ENCODE measurements at places on chromosomes 7 and 10.
A peak's percentile ranks its signal among the peaks of the same experiment; 100 is the strongest.

GRCh38 chr7:118312966-118313365 lies 88.5 kb downstream of the ANKRD7 start:
- DNase-seq, result no peak

DNA sequence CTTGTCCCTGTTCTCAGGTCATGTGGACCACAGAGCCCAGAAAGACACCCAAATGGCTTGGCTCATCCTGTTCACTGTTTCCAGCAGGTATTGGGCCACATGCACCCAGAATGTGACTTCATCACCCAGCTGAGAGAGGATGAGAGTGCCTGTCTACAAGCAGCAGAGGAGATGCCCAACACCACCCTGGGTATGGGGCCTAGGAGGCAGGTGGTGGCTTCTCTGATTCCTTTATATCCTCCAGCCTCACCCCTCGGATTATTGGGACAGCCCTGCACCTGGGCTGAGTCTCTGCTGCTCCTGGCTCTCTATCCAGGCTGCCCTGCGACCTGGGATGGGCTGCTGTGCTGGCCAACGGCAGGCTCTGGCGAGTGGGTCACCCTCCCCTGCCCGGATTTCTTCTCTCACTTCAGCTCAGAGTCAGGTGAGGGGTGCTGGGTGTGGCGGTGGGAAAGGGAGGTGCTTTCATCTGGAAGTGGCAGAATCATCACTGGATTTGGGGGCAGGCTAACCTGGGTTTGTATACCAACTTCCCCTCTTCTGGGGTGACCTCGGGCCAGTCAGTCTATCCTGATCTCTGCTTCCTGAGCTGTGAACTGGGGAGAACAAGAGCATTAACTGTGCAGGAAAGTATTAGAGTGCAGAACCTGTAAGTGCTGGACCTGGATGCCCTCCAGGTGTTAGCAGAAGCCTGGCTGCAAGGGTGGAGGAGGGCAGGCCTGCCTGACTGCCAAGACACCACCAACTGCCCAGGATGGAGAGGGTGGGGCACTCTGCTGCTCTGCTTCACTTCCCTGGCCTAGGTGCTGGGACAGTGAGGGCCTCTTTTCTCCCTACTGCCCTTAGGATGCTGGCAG lies 5.2 kb downstream of the GHRHR start:
- DNase-seq, result no peak

GRCh38 chr7:113915956-113916355 lies 2.9 kb downstream of the PPP1R3A start:
- DNase-seq, result no peak

DNA sequence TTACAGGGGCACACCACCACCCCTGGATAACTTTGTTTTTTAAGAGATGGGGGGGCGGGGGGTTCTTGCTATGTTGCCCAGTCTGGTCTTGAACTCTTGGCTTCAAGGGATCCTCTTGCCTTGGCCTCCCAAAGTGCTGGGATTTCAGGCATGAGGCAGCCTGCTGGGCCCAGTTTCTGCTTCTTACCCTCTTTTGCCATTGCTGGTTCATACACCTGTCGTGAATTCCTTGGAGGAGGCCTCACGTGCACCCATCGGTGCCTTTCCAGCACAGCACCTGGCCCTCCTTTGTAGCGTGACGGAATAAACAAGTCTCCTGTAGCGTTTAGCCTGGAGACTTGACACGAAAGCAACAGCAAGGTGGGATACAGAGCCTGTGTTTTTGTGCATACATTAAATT lies 75.5 kb downstream of the CARD11 start:
- DNase-seq, result no peak

- DNase-seq, result peak; percentile 49
Observed at GRCh38 chr7:29408841-29409243, 154.8 kb upstream of the PRR15 start.

DNA sequence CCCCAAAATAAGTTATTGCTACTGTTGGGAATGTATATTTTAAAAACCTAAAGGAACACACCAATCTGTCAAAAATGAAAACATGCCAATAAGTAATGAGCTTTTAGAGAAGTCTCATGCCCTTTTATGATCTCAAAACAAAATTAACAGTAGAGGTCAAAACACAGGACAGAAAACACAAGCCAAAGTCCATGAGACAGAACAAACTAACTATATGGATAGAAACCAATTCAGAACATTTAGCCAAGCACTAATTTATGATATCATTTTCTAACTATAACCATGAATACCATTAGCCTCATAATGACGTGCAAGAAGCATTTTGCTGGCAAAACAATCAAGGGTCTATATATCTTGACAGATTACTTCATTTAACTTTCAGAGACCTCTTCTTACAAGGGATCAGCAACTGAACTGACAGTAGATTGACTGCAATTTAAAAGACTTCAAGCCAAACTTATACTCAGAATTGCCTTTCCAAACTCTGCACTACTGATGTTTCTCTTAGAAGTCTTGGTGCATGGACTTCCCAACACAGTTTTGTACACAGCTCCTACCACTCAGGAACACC lies 200.9 kb downstream of the DOCK4 start:
- no peak for DNase-seq

- DNase-seq, result no peak
Observed at GRCh38 chr7:56053993-56054392, 2.4 kb downstream of the CCT6A start.

DNA sequence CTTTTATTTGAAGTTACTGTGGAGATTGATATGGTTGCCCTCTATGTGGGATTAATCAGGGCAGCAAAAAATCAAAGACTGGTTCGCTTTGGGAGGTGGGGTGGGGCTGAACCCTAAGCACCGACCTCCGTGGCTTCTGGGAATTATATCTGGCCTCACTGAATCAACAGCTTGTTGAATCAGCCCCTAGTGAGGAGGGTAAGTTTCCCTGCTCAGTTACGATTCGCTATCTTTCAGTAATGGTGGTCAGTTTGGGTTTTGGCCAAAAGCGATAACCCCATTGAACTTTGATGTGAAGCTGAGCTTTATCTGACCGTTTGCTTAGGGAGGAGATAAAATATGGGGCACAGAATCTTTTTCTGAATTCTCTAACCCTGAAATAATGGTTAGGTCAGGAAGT lies 16.6 kb upstream of the ARPC1A start:
- no peak for DNase-seq

GRCh38 chr10:49615721-49616120 lies 1.9 kb downstream of the CHAT start:
- DNase-seq, result no peak

DNA sequence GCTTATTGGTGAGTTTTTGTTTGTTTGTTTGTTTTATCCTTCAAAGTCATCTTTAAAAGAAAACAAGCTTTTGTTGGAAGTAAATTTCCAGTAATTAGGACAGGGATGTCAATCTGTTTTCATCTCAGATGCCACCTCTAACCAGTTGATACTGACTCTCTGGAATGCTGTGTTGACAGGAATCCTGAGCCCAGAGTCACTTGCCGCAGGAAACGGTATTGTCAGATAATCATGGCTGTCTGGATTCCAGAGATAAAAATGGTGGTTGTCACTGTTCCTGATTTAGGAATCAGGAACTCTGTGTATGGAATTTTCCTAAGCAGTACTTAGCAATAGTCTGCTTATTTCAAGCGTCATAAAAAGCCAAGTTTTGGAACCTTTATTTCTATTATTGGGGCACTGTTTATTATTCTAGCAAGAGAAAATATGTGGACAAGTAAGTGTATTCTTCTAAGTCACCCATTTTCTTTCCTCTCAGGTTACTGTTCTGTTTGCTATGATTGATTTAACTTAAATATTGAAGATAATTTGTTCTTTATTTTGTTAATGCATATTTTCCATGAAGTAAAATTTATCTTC lies 39.2 kb downstream of the CDC123 start:
- no peak for DNase-seq

- peak; percentile 60 for DNase-seq
Observed at GRCh38 chr7:28684650-28685241, 272.4 kb downstream of the CREB5 start.

DNA sequence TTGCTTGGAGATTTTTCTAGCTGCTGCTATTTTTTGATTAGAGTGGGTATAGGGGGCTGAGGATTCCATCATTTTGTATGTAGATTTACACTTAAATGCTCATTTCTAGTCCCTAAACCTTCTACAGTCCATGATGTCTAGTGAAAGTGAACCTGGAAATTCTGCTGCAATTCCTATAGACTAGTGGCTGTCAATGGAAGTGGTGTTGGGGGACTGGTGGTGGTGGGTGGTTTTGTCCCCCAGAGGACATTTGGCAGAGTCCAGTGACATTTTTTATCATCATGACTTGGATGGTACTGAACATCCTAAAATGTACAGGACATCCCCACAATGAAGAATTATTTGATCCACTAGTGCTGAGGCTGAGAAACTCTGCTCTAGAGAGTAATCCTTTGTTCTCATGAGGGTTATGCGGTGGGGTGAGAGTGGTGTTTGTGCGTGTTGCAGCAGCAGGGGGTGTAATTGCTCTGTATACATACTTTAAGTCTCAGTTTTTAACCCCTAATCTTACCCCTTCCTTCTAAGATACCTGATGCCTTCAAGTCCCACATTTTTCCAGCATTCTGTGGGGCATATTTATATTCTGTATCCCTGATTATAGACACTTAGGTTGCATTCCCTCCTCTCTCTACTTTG lies 35.0 kb downstream of the KIF11 start:
- DNase-seq, result no peak

GRCh38 chr7:25117226-25118047 lies 7.6 kb downstream of the CYCS start:
- no peak for DNase-seq

GRCh38 chr10:104456802-104457542 lies 103.3 kb downstream of the CFAP58 start:
- DNase-seq, result no peak

DNA sequence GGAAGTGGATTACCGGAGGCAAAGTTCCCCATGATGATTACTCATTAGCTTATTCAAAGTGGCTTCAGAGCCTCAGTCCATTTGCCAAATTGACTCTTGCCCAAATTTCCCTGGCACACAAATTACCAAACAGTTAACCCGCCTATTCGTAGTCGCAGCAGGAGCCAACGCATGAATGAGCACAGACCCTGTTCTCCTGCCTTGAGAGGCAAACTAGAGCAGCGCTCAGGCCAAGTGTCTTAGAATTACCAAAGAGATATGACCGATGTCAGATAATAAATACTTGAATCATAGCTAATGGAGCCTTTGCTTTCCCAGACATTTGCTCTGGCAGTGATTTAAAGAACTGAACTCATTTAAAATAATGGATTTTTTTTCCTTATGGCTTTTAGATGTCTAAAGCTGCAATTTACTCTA lies 64.9 kb downstream of the CTTNBP2 start:
- DNase-seq, result no peak

DNA sequence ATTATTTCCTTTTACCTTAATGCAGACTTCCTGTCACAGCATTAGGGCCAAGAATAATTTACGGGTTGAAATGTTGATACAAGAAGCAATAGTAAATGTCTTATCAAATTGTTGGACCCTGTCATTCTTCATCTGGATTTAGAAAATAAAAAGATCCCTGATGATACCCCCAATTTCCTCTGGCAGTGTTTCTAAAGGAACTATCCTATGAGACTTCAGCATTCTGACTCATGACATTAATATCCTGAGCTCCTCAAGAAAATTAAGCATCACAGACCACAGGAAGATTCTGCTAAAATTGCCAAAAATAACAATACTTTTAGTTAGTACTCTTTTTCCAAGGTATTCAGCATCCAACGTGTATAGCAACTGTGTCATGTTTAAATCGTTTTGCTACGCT lies 490.5 kb upstream of the ANKRD30A start:
- DNase-seq, result no peak

- no peak for DNase-seq
Observed at GRCh38 chr7:98703916-98704315, 86.8 kb downstream of the NPTX2 start.

DNA sequence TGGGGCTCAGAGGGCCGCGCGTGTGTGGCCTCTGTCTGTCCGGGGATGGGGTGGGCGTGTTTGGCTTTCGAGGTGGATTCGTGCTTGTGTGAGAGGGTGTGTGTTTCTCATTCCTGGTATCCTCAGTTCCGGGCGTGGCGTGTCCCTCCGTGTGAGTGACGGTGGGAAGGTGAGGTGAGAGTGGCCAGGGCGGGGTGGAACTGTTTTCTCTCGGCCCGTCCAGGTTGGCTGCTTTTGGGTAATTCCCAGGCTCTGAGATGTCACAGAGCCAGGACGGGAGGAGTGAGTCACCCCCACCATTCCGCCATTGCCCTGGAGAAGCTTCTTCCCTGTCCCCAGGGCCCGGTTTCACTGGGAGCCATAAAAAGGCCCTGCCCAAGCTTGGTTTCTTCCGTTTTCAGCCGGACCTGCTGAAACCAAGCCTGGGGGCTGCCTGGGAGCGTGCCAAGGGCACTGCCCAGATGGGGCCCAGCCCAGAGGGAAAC lies 21.3 kb upstream of the CLDN4 start:
- DNase-seq, result no peak

DNA sequence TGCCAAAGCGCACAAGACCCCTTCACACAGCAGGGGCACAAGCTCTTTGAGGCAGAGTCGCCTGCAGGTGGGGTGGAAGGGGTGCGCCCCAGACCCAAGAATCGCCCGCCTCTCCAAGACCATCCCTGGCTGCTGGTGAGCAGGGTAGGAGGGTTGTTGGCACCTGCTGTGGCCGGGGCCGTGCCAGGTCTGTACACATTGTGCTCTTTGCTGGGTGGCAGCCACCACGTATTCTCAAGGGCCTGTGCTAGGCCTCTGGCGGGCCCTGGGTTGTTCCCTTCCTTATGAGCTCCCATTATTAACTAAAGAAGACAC lies 84.4 kb downstream of the LHPP start:
- DNase-seq, result no peak

DNA sequence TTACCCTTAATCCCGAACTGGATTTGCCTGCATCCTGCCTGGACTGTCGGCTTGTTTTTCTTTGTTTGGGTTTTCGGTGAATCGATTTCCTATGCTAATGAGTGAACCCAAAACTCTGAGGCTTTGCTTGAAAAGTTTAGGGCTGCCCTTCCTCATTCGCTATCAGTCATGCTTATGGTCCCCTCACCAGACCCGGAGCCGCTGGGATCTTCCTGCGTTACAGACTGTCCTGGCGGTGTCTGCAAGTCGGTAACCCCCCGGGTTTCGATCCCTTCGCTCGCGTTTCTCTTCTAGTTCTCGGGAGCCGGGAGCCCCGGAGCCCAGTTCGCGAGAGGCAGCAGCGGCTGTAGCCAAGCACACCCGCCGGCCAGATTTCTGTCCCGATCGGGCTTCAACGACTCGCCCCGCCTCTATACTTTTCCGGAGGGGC lies 2.2 kb downstream of the EMX2 start:
- DNase-seq, result no peak

GRCh38 chr7:126210707-126211106 lies 1042.0 kb downstream of the GRM8 start:
- DNase-seq, result no peak

DNA sequence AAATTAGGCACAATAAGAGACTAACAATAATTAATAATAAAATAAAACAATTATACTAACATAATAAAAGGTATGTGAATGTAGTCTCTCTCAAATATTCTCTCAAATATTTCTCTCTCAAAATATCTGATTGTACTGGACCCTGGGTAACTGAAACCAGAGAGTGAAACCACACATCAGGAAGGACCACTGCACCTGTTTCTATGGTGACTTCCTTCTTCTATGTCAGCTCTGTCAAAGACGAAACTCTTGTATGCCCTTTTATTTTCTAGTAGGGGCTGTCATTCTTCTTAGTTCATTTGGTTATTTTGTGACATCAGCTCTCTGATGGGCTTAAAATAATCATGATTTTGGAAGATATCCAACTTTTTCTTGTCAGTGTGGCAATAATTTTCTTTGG lies 428.0 kb upstream of the TPK1 start:
- DNase-seq, result no peak

GRCh38 chr10:89954787-89955566 lies 253.6 kb downstream of the KIF20B start:
- DNase-seq, result peak; percentile 15

- DNase-seq, result no peak
Observed at GRCh38 chr10:133336577-133337369, at the start of gene CALY. Gene CALY, minus strand, starts transcription at chr10:133336896. Its CDS starts 7,907 bp downstream, at chr10:133328989.
